ENCODE measurements at places on chromosomes 16 and 17. TPM values are rescaled to one million over a fixed set of nuclear protein-coding genes. Genes with fewer than 3 reads are reported as not detected.

C17orf75 gene
- 9.6 TPM for polyA plus RNA-seq

DRC7 gene
- not detected for polyA plus RNA-seq

HERPUD1 gene
- 61.8 TPM for polyA plus RNA-seq

KCTD11 gene
- 0.83 TPM for polyA plus RNA-seq

CEP295NL gene
- polyA plus RNA-seq: not detected

SEZ6L2 gene
- not detected for polyA plus RNA-seq

CCL2 gene
- not detected for polyA plus RNA-seq

ZNF689 gene
- polyA plus RNA-seq: 15.6 TPM

PERCC1 gene
- polyA plus RNA-seq: not detected

DOC2B gene
- not detected for polyA plus RNA-seq

PTGES3L gene
- not detected for polyA plus RNA-seq

SLC43A2 gene
- polyA plus RNA-seq: 3.5 TPM

ZNF768 gene
- polyA plus RNA-seq: 2.4 TPM

GABARAPL2 gene
- 293 TPM for polyA plus RNA-seq

PRAC1 gene
- not detected for polyA plus RNA-seq

ESRP2 gene
- 0.29 TPM for polyA plus RNA-seq

TSNAXIP1 gene
- polyA plus RNA-seq: not detected

NHERF2 gene
- polyA plus RNA-seq: 0.33 TPM

ARL6IP1 gene
- polyA plus RNA-seq: 182 TPM

GPRC5B gene
- 9.8 TPM for polyA plus RNA-seq

SPNS3 gene
- 7.3 TPM for polyA plus RNA-seq

TMEM100 gene
- not detected for polyA plus RNA-seq

All from naive thymus-derived CD4-positive, alpha-beta T cell (primary cell).